ENCODE measurements at places on chromosomes 13 and 19. TPM values are rescaled to one million over a fixed set of nuclear protein-coding genes. Genes with fewer than 3 reads are reported as not detected.

The ZNF761 gene
- total RNA-seq, result 21.8 TPM

The IL17D gene
- 1.5 TPM for total RNA-seq

- DNase-seq, result no peak
- H3K27me3 ChIP-seq, result no peaks in the 10 kb centered on the region
- no peak overlapping the region for H3K4me3 ChIP-seq
- H3K36me3 ChIP-seq, result no peaks in the 10 kb centered on the region
- no peak overlapping the region for H3K27ac ChIP-seq
Measured at GRCh38 chr19:3459965-3460582, 20.3 kb downstream of the SMIM24 start.

- H3K4me1 ChIP-seq, result no peaks in the 10 kb centered on the region
- H3K36me3 ChIP-seq, result no peaks in the 10 kb centered on the region
- no peaks in the 10 kb centered on the region for H3K27me3 ChIP-seq
- DNase-seq, result no peak
- H3K27ac ChIP-seq, result no peak overlapping the region
Measured at GRCh38 chr13:98083507-98083906, 59.4 kb upstream of the FARP1 start.

GRCh38 chr13:23672616-23673015, 102.4 kb downstream of the TNFRSF19 start:
- no peak overlapping the region for H3K4me3 ChIP-seq
- H3K4me1 ChIP-seq, result no peaks in the 10 kb centered on the region
- H3K27me3 ChIP-seq, result no peaks in the 10 kb centered on the region
- no peaks in the 10 kb centered on the region for H3K36me3 ChIP-seq
- DNase-seq, result no peak

The DCAF15 gene
- 15.1 TPM for total RNA-seq

GRCh38 chr19:16398530-16399249, 73.1 kb downstream of the EPS15L1 start:
- H3K36me3 ChIP-seq, result peaks cover 45% of the 10 kb centered on the region
- peaks cover 4% of the 10 kb centered on the region for H3K4me1 ChIP-seq
- no peaks in the 10 kb centered on the region for H3K27me3 ChIP-seq
- H3K27ac ChIP-seq, result no peak overlapping the region
- H3K4me3 ChIP-seq, result no peak overlapping the region
- no peak for DNase-seq

The NLRP7 gene
- 0.18 TPM for total RNA-seq

DNA sequence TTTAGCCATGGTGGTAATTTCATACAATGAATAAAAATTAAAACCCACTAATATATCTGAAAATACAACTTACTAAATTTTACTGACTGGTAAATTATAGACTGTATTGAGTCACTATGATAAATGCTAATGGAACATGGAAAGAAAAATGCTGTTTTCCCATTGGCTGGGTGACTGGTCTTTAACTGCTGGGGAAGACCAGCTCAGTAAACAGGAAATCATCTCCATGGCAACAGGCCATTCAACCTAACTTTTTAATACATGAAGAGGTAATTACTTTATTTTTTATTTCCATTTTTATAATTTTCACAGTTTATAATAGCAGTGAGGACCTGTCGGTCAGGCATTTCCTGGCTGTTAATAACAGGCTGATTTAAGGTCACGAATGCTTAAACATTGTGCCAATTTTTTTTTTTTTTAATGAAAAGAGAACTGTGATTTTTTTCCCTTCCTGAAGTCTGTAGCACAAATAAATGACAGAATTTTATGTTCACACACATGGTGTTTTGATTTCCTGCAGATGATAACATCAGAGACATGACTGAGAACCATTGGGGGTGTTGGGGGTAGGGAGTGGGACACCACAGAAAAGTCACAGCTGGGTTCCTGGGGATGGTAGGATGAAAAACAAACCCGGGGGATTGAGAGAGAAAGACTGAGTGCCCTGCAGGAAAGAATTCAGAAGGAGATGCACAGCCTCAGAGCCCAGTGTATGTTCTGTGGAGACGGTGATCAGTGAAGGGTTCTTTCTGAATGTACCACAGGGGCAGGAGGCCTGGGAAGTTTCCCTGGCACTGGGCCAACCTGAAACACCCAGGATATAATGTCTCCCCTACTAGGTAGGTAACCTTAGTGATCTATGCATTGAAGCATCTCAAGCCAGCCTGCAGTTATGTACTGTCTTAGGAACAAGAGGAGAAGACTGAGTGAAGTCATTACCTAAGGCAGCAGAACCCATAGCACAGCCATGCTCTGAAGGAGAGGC, 297.1 kb downstream of the COG6 start:
- H3K4me1 ChIP-seq, result no peaks in the 10 kb centered on the region
- H3K4me3 ChIP-seq, result no peak overlapping the region
- no peak overlapping the region for H3K27ac ChIP-seq
- DNase-seq, result no peak

The KLK2 gene
- 0.11 TPM for total RNA-seq

The CELF5 gene
- total RNA-seq, result not detected

The TNFSF9 gene
- total RNA-seq, result 14.5 TPM

GRCh38 chr13:110529522-110530311, 31.8 kb downstream of the RAB20 start:
- no peak overlapping the region for H3K27ac ChIP-seq
- H3K4me1 ChIP-seq, result no peaks in the 10 kb centered on the region
- no peak overlapping the region for H3K4me3 ChIP-seq
- DNase-seq, result no peak

The KLK6 gene
- total RNA-seq, result not detected

- H3K36me3 ChIP-seq, result no peaks in the 10 kb centered on the region
- no peaks in the 10 kb centered on the region for H3K27me3 ChIP-seq
- no peak overlapping the region for H3K4me3 ChIP-seq
Measured at GRCh38 chr13:88979465-88980175, 1308.4 kb downstream of the SLITRK5 start.

GRCh38 chr19:4012092-4012974, 4.8 kb downstream of the PIAS4 start:
- no peak overlapping the region for H3K4me3 ChIP-seq
- DNase-seq, result no peak
- H3K36me3 ChIP-seq, result no peaks in the 10 kb centered on the region
- no peaks in the 10 kb centered on the region for H3K27me3 ChIP-seq
- no peak overlapping the region for H3K27ac ChIP-seq

GRCh38 chr13:18961383-18962117, 220.1 kb downstream of the TUBA3C start:
- no peak for DNase-seq
- H3K4me1 ChIP-seq, result no peaks in the 10 kb centered on the region
- no peaks in the 10 kb centered on the region for H3K27me3 ChIP-seq
- no peaks in the 10 kb centered on the region for H3K36me3 ChIP-seq
- H3K4me3 ChIP-seq, result no peak overlapping the region

DNA sequence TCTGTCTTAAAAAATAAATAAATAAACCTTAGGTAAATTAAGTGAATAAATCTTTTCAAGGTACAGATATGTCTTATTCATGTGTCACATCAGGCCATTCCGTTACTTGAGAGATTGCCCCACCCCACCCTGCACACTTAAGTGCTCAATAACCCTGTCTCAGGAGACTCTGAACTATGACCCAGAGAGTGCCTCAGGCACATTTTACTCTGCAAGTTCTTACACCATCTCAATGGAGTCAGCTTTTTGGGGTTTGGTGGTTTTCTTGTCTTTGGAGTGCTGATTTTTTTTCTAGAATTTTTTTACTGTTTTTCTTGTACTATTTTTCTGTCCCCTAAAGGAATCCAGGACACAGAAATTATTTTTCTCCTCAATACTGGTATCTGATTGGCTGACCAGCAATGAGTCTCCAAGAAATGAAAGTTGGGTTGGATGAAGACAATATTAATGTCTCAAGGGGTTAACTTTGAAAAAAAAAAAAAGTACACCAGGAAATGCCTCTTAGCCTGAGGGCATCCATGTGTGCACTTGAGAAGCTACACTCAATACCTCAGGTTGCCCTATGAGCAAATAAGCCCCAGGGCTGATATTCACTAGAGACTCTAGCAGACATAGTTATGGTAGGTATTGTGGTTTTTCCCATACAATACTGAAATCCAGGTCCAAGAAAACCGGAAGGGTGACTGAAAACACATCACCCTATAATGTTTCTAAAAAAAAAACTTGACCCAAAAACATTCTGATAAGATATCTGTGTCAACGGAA, 114.6 kb upstream of the ZNF91 start:
- H3K4me3 ChIP-seq, result no peak overlapping the region
- no peak for DNase-seq
- no peak overlapping the region for H3K27ac ChIP-seq
- no peaks in the 10 kb centered on the region for H3K4me1 ChIP-seq
- H3K27me3 ChIP-seq, result no peaks in the 10 kb centered on the region

DNA sequence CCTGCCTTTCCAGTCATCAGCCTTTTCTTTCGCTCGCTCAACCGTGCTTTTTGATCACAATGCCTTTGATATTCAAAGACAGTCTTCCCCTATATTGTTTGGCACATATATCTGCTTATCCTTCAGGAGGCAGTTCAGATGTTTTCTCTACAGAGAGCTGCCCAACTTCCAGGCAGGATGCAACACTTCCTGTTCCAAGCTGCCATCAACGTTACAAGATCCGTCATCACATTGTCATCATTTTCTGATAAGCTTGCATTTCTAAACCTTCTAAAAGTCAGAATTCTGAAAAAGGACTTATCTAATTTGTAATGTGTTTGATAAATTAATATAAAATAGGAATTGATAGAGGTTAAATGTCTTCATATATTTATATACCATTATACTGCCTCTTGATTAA, 574.2 kb downstream of the TBC1D4 start:
- no peaks in the 10 kb centered on the region for H3K27me3 ChIP-seq
- no peaks in the 10 kb centered on the region for H3K36me3 ChIP-seq
- no peak for DNase-seq
- H3K4me1 ChIP-seq, result no peaks in the 10 kb centered on the region
- no peak overlapping the region for H3K27ac ChIP-seq

The ZNF284 gene
- total RNA-seq, result not detected

- H3K4me3 ChIP-seq, result no peak overlapping the region
- H3K27ac ChIP-seq, result no peak overlapping the region
- DNase-seq, result no peak
- H3K4me1 ChIP-seq, result no peaks in the 10 kb centered on the region
Measured at GRCh38 chr19:47729799-47730520, 15.4 kb upstream of the NOP53 start.

The HIPK4 gene
- total RNA-seq, result not detected

- no peak overlapping the region for H3K27ac ChIP-seq
- no peak overlapping the region for H3K4me3 ChIP-seq
- H3K36me3 ChIP-seq, result no peaks in the 10 kb centered on the region
- H3K4me1 ChIP-seq, result no peaks in the 10 kb centered on the region
Measured at GRCh38 chr19:23996549-23996948, 81.9 kb downstream of the ZNF726 start.

The KLK4 gene
- not detected for total RNA-seq

DNA sequence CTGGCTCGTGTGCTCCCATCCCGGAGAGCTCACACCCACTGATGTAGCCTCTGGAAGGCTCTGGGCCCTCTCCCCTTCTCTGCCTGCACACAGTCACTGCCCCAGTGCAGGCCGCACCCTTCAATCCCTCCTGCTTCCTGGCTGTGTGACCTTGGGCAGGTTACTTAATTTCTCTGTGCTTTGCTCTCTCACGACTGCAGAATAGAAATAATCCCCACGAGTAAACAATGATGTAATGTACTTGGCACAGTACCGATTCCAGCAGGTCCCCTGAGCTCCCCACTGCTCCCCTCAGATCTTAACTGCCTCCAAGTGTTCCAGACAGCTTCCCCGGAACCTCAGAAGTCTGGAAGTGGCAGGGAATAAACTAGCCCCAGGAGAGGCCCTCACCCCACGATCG, 16.1 kb downstream of the LIG1 start:
- no peak overlapping the region for H3K4me3 ChIP-seq
- H3K4me1 ChIP-seq, result peaks cover 7% of the 10 kb centered on the region
- DNase-seq, result no peak
- H3K27me3 ChIP-seq, result no peaks in the 10 kb centered on the region

DNA sequence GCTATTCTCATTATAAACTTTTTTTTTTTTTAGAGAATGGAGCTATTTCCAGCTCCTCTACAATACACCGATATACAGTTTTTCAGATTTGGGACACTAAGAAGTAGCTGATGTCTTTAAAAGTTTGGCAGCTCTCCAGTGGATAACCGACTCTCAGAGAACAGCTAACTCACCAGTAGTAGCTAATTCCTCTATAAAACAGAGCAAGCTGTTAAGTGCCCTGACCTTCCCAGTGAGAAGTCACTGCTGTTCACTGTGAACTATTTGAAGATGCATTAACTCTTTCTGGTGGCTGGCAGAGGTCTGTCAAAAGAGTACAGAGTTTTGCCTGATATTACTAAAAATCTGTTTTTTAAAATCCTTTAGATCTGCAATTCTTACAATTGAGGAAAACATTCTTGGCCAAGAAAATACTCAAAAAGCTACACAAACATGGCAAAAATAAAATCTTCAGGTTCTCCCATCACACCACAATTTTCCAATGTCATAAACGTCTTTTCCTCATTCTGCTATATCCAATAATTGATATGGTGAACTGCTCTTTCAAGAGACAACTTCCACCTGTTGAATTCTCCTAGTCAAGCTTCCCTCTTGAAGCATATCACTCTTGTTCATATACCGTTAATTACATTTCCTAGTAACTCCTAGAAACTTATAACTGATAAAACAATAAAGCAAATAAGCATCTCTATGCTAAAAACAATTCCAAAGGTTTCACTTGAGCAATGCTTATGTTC, 44.2 kb downstream of the TBC1D4 start:
- DNase-seq, result no peak
- no peak overlapping the region for H3K27ac ChIP-seq
- no peaks in the 10 kb centered on the region for H3K4me1 ChIP-seq
- no peaks in the 10 kb centered on the region for H3K36me3 ChIP-seq
- H3K4me3 ChIP-seq, result no peak overlapping the region
- H3K27me3 ChIP-seq, result no peaks in the 10 kb centered on the region

GRCh38 chr13:44266305-44266704, 107.3 kb upstream of the SERP2 start:
- DNase-seq, result no peak
- no peaks in the 10 kb centered on the region for H3K27me3 ChIP-seq
- H3K4me1 ChIP-seq, result peaks cover 15% of the 10 kb centered on the region

DNA sequence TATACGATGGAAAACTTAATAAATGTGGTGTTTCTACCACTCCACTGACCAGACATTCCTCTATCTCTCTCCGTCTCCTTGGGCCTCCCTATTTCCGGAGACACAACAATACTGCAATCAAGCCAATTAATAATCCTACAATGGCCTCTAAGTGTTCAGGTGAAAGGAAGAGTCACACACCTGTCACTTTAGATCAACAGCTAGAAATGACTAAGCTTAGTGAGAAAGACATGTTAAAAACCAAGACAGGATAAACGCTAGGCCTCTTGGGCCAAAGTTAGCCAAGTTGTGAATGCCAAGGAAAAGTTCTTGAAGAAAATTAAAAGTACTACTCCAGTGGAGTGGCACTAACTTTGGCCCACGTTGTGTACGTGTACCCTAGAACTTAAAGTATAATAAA, 22.5 kb downstream of the ZDHHC20 start:
- H3K36me3 ChIP-seq, result peaks cover 6% of the 10 kb centered on the region
- peaks cover 2% of the 10 kb centered on the region for H3K4me1 ChIP-seq
- H3K27me3 ChIP-seq, result no peaks in the 10 kb centered on the region
- DNase-seq, result no peak

The UHRF1 gene
- 13.6 TPM for total RNA-seq

All from Karpas-422 (cell line).